ENCODE measurements at places on chromosomes 2 and 18.
A peak's percentile ranks its signal among the peaks of the same experiment; 100 is the strongest.

DNA sequence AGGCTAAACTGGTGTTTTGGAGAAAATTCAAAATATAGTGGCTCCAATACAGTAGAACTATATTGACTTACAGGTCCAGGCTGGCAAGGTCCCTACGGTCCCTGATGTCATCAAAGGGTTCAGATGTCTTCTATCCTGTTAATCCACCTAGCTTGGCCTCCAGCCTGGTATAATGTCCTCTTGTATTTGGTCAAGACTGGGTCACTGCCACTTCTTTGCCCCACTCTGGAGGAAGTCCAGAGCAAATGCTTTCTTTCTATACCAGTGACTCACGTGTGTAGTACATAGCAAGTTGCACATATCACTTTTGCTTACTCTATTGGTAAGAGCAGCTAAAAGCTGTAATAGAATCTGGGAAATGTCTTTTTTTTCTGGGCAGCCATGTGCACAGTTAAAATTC, 80.8 kb downstream of the LCLAT1 start:
- no peak for DNase-seq

- peak; percentile 42 for DNase-seq
Measured at GRCh38 chr2:232761301-232761907, 15.0 kb downstream of the KCNJ13 start.

- DNase-seq: no peak
Measured at GRCh38 chr2:31240381-31241365, 6.7 kb downstream of the EHD3 start.

DNA sequence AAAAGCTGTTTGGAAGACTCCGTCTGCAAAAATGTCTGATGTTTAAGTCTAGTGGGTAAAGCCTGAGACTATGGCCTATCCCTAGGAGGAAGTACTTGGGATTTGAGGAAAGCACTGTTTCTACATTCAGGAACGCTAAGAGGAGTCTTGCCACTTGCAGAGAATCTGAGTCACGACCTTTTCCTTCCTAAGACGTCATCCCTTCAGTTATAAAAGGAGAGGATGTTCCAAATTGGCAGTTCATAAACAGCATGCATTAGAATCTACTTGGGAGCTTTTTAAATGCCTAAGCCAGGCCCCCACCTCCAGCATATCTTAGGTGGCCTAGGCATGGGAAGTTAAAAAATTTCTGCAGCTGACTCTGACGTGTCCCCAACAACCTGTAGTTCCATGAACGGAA, 125.9 kb downstream of the TTC32 start:
- no peak for DNase-seq

- peak; percentile 18 for DNase-seq
Measured at GRCh38 chr2:168583710-168584521, 127.8 kb downstream of the CERS6 start.

DNA sequence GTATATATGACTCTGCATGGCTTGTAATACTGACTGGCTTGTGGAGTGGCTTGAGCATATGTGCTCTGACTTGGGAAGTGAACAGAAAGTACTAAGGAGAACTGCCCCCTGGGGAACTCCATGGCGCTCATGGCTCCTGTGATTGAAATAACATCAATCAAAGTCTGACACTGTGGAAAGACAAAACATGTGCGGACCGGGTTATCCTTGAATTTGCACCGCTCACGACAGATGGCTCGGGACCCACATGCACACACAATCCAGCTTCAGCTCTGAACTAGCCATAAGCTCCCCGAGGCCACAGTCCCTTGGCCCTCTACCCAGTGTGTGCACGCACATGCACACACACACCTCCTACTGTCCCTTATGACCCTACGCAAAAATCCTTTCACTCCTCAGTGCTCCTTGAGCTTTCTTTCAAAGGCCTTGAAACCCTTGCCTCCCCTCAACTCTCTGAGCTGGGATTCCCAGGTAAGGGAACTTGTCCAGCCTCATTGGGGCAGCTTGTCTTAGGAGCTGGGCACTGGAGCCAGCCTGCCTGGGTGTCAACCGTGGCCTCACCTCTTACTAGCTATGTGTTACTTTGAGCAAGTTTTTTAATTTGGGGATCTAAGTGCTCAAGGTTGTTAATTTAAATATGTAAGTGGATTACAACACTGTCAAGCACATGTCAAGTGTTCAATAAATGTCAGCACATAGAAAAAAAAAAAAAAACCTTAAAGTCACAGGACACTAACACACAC, 43.6 kb downstream of the MRPS5 start:
- DNase-seq: no peak
